Stimulated activated CD4-positive, alpha-beta T cell treated with anti-CD3 and anti-CD28 coated beads, Interleukin-15, amount 100 ng/mL, for 1 hour (primary cell): ENCODE measurements at places on chromosomes 4 and X.
A peak's percentile ranks its signal among the peaks of the same experiment; 100 is the strongest.

DNA sequence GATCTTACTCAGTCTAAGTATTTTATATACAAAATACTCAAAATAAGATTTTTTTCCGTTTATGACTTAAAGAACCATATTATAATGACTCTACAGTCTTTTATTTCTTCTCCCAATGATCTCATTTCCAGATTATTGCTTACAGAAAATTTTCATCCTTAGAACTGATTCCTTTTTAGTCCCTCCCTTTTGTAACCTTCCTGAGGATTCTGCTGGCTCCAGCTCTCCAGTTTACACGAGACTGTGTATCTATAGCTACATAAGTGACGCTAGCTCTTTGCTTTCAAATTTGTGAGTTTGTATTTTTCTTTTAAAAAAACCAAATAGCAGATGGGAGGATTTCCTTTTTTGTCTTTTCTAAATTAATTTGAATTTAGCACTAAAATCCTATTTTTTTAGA lies 24.0 kb downstream of the FHDC1 start:
- no peak for DNase-seq

GRCh38 chrX:154399527-154400368 lies 1.6 kb downstream of the RPL10 start:
- DNase-seq: no peak

DNA sequence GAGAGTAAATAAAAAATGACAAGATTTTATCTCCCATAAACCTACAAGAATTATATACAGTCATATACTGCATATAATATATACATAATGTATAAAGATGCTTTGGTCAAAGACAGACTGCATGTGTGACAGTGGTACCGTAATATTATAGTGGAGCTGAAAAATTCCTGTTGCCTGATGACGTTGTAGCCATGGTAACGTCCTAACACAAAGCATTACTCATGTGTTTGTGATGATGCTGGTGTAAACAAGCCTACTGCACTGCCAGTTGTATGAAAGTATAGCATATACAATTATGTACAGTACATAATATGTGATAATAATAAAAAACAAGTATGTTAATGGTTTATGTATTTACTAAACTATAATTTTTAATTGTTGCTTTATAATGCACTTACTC lies 245.2 kb upstream of the CENPE start:
- DNase-seq: no peak

DNA sequence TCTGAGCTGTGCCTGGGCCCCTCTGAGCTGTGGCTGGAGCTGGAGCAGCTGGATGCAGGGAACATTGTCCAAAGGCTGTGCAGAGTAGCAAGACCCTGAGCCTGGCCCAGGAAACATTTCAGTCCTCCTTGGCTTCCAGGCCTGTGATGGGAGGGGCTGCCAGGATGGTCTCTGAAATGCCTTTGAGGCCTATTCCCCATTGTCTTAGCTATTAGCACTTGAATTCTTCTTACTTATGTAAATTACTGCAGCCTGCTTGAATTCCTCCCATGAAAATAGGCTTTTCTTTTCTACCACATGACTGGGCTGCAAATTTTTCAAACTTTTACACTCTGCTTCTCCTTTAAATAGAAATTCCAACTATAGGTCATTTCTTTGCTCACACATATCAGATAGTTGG lies 349.8 kb upstream of the KLHL4 start:
- DNase-seq: no peak

GRCh38 chr4:74158466-74159142 lies 686 bp downstream of the MTHFD2L start:
- no peak for DNase-seq

- no peak for DNase-seq
These were observed at the start of gene TMEM150C for GRCh38 chr4:82561786-82562563. Gene TMEM150C, minus strand, starts transcription at chr4:82561988. Its CDS starts 57,331 bp downstream, at chr4:82504657.

GRCh38 chrX:133218329-133218728 lies at the start of gene TFDP3:
Gene TFDP3, minus strand, starts transcription at chrX:133218354. Its CDS starts 95 bp downstream, at chrX:133218259.
- no peak for DNase-seq

GRCh38 chrX:155216179-155216939 lies at the start of gene VBP1:
Gene VBP1, plus strand, starts transcription at chrX:155216460. Its CDS starts 23 bp downstream, at chrX:155216483.
- DNase-seq: peak; percentile 69

- no peak for DNase-seq
These were observed 25.4 kb downstream of the SOWAHB start for GRCh38 chr4:76872556-76872955.

- DNase-seq: no peak
These were observed 91.9 kb upstream of the PPP1R2C start for GRCh38 chrX:42869659-42870476.

DNA sequence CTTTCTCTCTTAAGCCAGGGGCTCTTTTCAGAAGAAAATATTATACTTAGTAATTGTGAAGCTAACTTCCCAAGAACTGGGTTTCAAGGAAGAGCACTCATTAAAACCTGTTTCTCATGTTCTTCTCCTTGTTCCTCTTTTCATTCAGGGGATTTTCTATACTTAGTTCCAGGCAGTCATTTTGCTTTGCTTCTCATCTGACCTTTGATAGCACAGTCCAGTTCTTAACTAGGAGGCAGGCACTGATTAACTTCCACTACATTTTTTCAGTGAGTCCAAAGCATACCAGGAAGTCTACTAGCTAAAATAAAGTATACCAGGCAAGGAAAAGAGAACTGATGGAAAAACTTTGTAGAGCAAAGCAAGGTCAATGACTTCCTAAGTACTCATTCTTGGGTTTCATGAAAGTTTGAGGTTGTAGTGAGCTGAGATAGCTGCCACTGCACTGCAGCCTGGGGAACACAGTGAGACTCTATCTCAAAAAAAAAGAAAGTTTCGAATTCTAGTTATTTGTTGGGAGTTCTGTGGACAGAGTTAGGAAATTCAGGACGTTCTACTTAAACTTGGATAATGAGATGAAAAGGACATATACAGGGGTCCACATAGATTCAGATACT lies 190.1 kb upstream of the HS3ST1 start:
- DNase-seq: no peak

- no peak for DNase-seq
These were observed 6.5 kb downstream of the CENPU start for GRCh38 chr4:184727430-184727829.
